ENCODE measurements at places on chromosomes 4 and X.
A peak's percentile ranks its signal among the peaks of the same experiment; 100 is the strongest.

- no peak for DNase-seq
Observed at GRCh38 chrX:13732246-13733067, 2.0 kb downstream of the TRAPPC2 start.

DNA sequence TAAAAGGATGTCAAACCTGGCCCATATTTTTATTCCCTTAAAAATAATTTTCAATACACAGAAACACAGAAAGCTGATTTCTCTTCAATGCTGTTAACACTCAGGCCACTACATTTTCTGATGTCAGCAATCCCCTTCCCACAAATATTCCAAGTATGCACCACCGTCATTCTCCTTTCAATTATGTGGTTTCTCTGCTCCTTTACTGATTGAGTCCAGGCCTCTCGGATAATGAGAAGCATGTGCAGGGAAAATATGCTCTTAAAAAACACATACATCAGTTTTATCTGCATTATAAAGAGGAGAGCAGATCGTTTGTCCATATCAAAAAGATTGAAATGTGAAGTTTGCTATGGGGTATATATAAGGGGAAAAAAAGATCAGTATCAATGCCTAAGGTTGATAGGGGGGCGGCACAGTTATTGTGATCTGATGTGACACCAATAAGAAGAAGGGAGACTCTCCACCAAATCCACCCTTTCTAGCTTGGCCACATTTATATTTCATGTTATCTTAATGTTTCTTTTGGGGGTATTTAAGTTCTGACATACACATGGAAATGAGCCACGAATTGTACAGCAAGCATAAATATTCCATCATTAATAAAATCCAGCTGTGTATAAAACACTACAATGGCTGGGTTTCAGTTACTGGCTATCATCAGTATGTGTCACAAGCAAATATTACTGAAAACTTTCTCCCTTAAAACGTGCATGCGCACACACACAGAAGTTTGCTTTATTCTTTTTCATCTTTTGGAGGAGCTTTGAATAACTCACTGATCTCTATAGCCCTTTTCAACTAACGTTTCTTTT, 6.4 kb downstream of the AMOT start:
- no peak for DNase-seq

GRCh38 chrX:41118156-41118555, 32.9 kb downstream of the USP9X start:
- DNase-seq = no peak

DNA sequence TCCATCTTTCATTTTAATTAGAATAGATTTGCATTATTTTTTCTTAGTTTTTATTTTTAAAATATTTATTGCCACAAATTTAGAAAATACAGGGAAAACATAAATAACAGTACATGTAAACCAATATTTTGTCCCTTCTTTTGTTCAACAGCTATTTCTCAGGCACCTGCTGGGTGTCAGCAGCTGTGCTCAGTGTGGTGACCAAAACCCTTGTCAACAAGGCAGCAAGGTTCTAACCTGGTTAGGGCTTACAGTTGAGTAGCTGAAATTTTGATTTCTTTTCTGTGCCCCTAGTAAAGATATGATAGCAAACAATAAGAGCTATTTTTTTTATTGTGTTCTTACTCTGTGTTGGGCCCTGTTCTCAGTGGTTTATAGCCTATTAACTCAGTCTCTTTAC, 128.1 kb downstream of the PTTG2 start:
- DNase-seq = no peak

GRCh38 chr4:7365462-7366179, 69.1 kb downstream of the PSAPL1 start:
- DNase-seq = no peak

- no peak for DNase-seq
Observed at GRCh38 chrX:71225676-71226075, 2.7 kb downstream of the GJB1 start.

- DNase-seq = no peak
Observed at GRCh38 chr4:166143227-166143626, 270.2 kb downstream of the TLL1 start.

DNA sequence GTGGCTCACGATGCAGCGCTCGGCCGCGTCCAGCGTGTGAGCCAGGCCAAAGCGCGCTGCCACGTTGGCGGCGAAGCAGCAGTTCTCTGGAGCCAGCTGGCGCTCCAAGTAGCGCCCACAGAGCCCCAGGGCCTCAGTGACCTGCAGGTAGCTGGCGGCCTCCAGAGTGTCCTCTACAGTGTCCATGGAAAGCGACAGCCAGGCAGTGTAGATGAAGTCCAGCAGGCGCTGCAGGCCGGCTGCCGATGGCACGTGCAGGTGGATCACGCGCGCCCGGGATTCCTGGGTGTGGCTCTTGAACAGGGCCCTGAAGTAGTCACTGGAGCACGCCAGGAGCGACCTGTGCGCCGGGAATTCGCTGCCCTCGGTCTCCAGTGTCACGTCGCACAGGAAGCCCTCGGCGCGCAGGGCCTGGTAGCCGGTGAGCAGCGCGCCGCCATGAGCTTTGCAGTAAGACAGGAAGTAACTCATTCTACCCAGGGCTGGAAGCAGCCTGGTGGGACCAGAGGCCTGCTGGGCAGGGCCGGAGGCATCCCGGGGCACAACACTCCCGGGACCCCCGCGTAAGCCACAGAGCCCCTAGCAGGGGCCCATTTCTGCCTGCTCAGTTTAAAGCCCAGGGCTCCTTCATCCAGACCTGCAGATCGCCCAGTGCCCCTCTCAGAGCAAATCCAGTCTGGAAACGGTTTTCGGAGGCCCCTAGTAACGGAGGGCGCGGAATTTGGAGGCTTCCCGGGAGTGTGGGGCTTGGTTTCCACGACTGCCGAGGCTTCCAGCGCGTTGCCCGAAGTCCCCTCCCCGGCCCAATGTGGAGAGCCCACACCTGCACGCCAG, 595 bp downstream of the KLHL34 start:
- peak; percentile 20 for DNase-seq

GRCh38 chrX:48467281-48467761, 2.7 kb downstream of the SLC38A5 start:
- DNase-seq = no peak

GRCh38 chrX:105136786-105137185, 83.7 kb downstream of the TEX13A start:
- DNase-seq = no peak

DNA sequence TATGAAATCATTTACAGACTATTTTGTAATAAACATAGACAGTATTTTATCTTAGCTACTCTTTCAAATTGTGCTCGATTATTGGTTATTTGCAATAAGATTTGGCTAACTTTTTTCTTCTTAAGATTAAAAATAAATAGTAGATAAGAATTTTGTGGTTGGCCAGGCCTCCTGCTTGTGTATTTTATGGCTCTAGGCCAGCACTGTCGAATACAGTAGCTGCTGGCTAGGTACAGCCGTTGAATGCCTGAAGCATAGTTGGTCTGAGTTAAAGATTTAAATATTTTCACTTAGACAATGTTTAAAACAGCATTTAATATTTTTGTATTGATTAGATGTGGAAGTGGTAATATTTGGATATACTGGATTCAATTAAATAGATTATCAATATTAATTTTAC, 481.0 kb downstream of the SPRY1 start:
- no peak for DNase-seq

Data from CD4-positive, alpha-beta memory T cell (primary cell).